Cardiac septum (tissue), 1 donor: ENCODE measurements at places on chromosomes 5 and 9. TPM values are rescaled to one million over a fixed set of nuclear protein-coding genes. Genes with fewer than 3 reads are reported as not detected.

Gene PCDHB16
- 2.2 TPM for total RNA-seq

DNA sequence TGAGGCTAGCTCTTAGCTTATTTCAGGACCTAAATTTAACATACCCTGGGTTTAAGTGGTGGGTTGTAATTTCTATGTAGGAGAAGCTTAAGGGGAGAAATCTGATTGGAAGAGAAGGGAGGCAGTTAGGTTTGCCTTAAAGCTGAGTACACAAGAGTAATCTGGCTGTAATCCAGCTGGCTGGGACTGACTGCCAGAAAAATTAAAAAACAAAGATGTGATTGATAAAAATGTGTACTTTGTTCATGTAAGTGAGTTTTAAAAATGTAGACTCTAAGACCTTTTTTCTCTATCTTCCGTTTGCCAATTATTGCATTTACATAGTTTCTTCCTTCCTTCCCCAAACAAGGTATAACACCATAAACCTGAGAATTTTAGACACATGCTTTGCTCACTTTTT, 17.5 kb upstream of the MSMP start:
- DNase-seq, result no peak

DNA sequence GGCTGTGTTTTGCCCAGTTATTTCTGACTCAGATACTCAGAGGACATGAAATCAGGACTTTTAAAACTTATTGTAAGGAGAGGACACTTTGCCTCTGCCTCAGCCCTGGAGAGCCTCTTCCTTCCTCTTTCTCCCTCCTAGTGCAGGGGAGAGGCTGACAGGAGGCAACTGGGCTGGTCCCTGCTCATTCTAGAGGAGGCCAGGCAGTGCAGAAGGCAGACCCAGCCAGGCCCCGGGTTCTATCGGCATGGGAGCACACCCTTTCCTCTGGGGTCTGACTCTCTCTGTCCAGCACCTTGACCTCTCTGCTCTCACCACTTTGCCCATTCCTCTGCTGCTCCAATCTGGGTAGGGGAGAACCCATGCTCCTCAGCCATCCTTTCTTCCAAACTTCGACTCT, 16.0 kb upstream of the SMIM32 start:
- DNase-seq, result peak; percentile 44

Gene SPINK4
- not detected for total RNA-seq

DNA sequence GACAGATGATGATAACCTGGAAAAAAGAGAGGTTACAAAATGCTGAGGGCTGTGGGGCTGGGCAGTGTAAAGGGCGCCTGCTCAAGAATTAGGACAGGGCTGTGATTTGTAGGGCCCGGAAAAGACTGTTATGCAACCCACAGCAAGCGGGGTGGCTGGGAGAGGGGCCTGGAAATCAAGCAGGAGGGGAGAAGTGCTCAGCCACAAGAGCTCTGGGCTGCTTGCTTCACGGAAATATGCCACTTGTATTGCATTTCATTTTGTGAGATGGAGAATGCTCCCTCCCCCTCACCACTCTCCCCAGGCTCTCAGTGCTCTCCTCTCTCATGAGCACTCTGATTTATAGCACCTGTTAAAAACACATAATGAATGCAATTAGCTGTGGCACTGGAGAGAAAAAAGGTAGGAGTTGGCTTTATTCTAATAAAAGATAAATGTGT, 8.4 kb upstream of the HAND1 start:
- no peak for DNase-seq

DNA sequence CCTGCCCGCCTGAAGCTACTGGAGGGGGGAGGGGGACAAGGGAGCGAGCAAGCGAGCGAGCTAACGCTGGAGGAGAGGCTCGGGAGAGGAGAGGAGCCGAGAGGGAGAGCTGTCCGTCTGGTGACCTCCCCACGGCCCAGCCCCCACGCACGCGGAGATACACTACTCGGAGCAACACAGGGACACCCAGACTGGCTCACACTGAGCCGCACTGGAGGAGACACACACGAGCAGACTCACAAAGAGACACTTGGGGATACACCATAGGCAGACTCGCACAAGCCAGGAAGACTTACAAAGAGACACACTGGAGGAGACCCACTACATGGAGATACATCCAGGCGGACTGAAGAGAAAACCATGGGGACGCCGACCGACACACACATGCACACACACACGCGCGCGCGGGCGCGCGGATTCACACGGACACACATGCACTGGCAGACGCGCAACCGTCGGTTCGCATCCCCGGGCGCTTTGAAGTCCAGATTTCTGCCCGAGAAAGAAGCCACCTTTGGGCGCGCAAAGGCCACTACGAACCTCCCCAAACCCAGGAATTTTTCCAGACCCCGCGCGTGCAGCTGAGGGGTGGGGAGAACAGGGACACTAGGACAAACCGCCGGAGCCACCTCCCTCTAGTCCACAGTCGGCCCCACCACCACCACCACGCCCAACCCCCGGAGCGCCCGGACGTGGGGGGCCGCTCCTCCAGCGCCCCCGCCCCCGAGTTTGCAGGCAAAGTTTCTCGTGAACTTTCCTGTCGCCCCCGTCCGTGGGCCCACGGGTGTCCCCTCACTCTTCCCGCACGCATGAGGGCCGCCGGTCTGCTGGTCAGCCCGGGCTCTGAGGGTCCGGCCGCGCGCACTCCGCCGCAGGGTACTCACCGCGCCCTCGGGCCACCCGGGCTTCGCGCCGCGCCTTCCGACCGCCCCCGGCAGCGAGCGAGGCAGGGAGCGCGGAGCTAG, 571 bp downstream of the CNTFR start:
- no peak for DNase-seq

DNA sequence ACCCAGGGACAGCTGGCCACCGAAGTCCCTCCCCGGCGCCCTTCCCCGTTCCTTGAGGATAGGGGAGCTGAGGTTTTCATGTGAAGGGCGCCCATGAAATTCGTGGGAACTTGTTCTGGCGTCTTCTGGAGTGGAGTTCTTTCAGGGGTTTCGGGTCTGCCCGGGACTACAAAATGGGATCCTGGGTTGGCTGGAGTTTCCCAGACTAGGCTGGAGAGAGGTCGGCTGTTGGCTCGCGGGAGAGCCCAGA, 3.6 kb upstream of the RGMB start:
- DNase-seq, result no peak

- DNase-seq, result no peak
Measured at GRCh38 chr5:136006164-136006563, 22.6 kb upstream of the TGFBI start.

DNA sequence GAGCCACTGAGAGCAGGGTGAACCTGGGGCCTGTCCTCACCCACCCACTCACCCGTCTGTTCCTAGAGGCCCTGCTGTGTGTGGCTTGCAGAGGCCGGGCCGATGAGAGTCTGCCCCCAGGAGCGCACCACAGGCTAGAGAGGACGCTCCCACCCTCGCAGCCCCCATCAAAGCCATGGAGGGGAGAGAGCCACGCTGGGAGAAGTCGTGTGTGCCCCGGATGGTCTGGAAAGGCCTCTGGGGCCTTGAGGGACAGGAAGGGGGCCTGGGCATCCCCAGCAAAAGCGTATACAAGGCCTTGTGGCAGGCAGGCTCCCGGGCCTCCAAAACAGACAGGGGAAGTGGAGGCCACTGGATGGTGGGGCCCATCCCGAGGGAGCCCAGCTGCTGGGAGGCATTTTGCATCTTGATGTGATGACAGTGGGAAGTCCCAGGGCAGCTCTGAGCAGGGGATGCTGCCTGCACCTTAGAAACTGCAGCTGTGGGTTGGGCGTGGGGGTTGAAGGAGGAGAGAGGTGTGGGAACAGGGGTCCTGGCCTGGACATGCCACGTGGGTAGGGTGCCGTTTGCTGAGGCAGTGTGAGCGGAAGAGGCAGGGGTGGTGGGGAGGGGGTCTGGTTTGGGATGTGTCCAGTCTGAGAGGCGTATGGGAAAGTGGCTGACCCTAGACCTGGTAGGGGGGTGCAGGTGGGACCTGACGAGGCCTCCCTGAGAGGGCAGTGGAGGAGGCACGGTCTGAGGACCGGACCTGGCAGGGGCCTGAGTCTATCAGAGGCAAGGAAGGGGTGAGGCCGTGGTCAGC, 43.0 kb upstream of the NOTCH1 start:
- DNase-seq, result no peak

Gene CD14
- 29.6 TPM for total RNA-seq

DNA sequence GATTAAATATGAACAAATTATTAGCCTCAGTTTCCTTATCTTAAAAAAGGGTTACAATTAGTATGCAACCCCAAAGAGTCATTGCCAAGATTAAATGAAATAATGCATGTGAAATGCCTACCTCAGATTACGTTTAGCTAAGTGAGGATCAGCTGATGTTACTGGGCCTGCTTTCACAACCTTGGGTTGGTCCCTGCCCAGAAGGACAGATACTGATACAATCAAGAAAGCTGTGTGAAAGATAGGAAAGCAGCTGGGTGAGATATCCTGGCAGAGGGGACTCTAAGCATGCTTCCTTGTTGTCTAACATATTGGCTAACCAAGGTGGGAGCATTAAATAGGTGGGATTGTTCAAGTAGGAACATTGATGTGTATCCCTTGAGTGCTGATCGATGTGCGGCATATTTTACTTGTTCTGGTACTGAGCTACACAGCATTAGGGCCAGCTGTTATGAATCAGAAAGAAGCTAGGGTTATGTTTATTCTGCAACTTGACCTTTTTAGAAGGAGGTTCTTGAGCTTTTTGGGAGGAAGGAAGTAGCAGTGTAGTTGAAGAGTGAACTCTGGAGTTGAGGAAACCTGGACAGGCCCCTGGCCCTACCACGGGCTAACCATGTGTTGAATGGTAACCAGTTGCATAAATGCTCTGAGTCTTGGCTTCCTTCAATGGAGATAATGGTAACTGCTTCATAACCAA, 28.9 kb downstream of the SNX24 start:
- no peak for DNase-seq

GRCh38 chr5:56190497-56190896, 42.6 kb downstream of the ANKRD55 start:
- no peak for DNase-seq

Gene SPINK13
- total RNA-seq, result not detected

Gene LMBRD2
- 11.7 TPM for total RNA-seq

DNA sequence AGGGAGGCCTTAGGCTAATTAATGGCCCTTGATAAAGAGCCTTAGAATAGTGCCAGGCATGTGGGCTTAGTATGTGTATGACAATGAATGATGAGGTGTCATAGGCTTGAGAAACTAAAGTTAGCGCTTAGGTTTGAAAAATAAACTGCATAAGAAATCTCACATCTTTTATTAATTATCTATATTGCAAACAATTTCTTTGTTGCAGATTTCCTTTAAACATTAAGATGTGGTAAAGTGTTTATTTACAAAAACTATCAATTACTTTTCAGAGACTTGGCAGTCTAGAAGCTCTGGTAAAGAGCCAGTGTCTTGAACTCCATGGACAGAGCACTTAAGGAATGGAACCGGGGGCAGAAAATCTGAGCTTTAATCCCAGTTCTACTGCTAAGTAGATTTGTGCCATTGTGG, 23.1 kb downstream of the MAP1B start:
- no peak for DNase-seq

DNA sequence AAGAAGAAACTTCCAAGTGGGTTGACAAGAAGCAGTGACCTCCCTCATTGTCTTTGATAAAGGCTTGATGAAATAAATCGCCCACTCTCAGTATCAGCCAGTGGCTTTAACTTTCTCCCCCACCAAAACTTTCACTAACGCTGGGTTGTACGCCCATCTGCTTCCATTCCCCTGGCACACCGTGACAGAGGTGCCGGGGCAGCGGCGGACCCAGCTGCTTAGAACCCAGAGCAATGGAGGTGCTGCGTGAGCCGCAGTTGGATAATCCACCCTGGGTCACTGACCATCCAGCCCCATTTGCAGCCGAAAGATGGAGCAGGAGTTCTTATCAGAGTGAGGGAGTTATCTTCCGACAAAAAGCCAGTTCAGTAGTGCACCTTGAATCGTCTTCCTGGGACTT, 270.7 kb downstream of the ARHGEF28 start:
- no peak for DNase-seq

- no peak for DNase-seq
Measured at GRCh38 chr5:31361234-31361633, 167.7 kb downstream of the CDH6 start.

Gene IL12B
- total RNA-seq, result not detected

GRCh38 chr5:1523480-1523792, 324 bp downstream of the LPCAT1 start:
- peak; percentile 72 for DNase-seq

Gene FOXD4L6
- total RNA-seq, result not detected

- DNase-seq, result no peak
Measured at GRCh38 chr9:90872835-90873294, 71.2 kb downstream of the SYK start.

Gene BHMT2
- total RNA-seq, result 5.6 TPM

GRCh38 chr9:35380619-35381018, 109.3 kb upstream of the RUSC2 start:
- DNase-seq, result no peak

Gene ABCA1
- 5.4 TPM for total RNA-seq

DNA sequence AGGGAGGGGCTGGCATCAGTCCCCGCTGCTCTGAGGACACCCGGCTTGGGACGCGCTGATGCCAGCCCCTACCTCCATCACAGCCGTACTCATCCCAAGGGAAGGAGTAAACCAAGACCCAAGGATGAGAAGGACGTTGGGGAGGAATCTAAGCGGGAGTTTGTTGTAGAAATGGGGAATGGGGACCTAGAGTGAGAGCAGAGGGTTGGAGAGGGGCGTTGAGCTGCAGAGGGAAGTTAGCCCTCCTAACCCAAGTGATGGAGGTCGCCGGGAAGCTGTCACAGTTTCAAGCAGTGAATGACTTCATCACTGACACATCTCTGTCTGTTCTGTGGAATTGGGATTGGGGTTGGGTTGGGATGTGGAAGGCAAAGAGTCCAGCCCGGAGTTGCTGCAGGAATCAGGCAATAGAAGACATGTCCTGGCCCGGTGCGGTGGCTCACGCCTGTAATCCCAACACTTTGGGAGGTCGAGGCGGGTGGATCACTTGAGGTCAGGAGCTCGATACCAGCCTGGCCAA, 759 bp upstream of the SUSD1 start:
- DNase-seq, result no peak

Gene PLCXD3
- total RNA-seq, result 63.8 TPM

Gene LPAR1
- 10.6 TPM for total RNA-seq
